GM23338 (cell line): ENCODE measurements at places on chromosomes 11 and 22. TPM values are rescaled to one million over a fixed set of nuclear protein-coding genes. Genes with fewer than 3 reads are reported as not detected.

BTBD18 gene
- 0.08 TPM in 1 of 2 replicates, not detected in the other for total RNA-seq

SPDYC gene
- not detected in 2 replicates for total RNA-seq

FGF19 gene
- 27.4 and 36.1 TPM in 2 replicates for total RNA-seq

EMID1 gene
- total RNA-seq = 13.2 and 13.4 TPM in 2 replicates

GRCh38 chr22:33299245-33299956 is 241.2 kb upstream of the SYN3 start:
- no peak for DNase-seq

DNA sequence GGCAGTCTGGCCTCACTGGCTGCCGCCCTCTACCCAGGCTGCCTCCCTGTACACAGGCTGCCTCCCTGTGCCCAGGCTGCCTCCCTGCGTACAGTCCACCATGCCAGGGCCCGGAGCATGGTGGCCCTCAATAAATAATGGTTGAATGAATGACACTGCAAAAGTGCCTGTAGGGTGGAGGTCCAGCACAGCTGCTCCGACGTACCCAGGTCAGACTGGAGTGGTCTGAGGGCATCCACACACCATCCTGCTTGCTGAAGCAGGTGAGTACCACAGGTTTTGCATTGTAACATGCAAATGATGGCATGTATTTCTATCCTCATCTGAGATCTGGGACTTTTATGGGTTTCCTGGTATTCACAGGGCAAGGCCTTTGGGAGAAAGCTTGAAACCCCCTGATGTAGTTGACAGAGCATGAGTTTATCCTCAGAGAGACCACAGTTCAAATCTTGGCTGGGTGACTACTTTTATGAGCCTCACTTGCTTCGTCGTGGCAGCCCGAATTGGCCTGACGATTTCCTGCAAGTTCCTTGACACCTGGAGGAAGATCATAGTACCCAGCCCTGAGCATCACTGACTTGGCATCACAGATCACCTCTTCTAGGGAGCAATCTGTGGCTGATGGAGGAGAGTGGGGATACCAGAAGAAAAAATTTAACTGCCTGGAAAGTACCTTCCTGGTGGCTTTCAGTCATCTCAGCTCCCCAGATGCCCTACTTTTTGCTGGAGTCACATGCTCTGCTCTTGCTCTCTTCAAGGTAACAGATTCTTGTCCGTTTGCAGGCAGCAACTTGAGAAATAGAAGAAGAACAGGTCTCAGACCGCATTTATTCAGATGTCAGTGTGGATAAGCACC is 16.0 kb upstream of the CYB5R3 start:
- DNase-seq = no peak

DNA sequence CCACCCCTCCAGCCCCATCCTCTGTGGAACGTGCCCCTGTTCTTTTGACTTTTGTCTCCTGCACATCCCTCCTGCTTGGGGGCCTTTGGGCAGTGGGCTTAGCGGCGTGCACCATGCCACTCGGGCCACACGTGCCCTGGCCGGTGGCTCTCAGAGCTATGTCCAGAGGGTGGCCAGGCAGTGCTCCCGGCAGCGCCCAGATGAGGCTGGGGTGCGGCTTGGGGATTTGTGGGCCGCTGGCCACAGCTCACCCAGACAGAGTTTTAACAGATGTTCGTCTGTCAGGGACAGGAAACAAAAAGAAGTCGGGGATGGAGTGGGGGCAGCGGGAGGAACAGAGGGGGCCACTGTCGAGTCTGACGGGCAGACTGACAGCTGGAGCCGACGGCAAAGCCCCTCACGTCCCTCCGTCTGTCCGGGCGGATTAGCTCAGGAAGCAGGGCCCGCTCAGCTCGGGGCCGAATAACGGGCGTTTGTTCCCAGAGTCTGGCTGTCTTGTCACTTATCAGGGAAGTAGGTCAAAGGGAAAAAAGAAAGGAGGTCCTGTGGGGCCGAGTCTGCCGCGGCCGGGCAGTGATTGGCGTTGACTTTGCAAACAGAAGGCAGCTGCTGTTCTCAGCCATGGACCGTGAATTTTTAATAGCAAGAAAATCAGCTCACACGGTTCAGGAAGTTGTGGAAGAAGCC is 61.6 kb downstream of the LRP5 start:
- no peak for DNase-seq

- no peak for DNase-seq
Measured at GRCh38 chr11:66874232-66874631, 17.4 kb downstream of the LRFN4 start.

DNA sequence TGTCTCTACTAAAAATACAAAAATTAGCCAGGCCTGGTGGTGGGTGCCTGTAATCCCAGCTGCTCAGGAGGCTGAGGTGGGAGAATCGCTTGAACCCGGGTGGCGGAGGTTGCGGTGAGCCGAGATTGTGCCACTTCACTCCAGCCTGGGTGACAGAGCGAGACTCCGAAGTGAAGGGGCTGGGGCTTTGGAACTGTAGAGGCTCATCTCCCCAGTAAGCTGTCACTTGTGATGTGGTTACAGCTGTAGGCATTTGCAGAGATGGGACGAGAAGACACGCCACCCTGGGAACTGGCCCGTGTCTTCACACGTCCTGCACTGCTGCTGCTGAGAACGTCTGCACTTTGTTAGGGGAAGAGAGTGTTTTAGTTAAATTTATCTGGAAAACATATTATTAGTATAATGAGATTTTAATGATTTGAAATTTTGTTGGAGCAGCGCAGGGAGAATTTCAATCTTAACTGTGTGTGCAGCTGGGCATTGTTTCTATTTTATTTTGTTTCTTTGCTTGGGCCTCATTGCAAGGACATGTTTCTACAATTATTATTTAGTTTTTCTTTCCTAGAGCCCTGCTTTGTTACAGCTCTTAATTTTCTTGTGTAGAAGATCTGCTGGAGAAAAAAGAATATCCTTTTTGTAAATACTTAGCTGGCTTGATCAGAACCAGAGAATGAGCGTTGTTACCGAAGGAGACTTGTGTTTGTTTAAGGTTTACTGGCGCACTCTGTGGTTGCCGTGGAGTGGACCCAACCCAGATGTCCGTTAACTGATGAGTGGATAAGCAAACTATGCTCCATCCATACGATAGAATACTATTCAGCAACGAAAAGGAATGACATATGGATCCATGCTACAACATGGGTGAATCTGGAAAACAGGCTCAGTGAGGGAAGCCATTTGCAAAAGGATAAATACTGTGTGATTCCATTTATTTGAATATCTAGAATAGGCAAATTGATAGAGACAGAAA is 18.4 kb downstream of the PARVB start:
- DNase-seq = no peak

DNA sequence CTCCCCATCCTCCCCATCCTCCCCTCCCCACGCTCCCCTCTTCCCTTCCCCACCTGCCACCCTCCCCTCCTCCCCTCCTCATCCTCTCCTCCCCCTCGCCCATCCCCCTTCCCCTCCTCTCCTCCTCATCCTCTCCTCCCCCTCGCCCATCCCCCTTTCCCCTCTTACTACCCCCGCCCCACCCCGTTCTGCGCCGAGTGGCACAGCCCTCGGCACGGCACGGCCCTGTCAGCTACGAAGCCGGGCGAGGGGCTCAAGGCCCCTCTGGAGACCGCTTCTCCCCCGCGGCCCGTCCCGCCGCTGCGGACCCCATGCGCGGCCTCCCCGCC is 449.9 kb downstream of the OPCML start:
- DNase-seq = peak; percentile 92

DNA sequence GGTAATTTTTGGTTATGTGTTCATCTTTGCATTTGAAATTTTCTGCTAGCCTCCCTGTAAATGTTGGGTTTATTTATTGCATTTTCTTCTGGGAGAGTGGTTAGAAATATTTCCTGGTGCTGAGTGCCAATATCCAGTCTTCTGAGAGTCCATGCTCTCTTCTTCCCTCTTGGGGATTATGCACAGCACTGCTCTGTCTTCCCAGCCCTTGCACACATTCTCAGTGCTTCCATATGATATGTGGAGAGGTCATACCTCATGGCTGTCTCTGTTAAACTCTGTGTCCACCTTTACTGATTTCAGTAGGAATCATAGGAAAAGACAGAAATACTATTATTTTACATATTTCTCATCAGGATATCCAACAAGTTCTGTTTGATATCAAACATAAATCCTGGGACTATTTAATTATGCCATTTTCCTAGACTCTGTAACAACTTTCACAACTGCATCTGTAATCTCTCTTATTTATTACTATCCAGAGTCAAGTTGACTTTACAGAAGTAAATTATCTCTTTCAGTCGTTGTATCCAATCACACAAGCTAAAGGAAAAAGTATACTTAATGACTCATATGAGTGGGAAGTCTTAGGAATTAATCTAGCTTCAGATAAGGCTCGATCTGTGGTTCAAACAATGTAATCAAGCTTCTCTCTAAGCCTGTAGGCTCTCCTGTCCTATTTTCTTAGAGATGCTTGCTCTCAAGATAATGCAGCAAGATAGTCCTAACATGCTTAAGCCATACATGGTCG is 2.7 kb upstream of the NXPE1 start:
- no peak for DNase-seq

- DNase-seq = peak; percentile 78
Measured at GRCh38 chr11:120061761-120062560, 76.0 kb downstream of the TRIM29 start.

GRCh38 chr11:92670308-92670890 is 299.1 kb upstream of the MTNR1B start:
- DNase-seq = peak; percentile 29

GRCh38 chr11:1227551-1228100 is 4.8 kb downstream of the MUC5B start:
- no peak for DNase-seq

DNA sequence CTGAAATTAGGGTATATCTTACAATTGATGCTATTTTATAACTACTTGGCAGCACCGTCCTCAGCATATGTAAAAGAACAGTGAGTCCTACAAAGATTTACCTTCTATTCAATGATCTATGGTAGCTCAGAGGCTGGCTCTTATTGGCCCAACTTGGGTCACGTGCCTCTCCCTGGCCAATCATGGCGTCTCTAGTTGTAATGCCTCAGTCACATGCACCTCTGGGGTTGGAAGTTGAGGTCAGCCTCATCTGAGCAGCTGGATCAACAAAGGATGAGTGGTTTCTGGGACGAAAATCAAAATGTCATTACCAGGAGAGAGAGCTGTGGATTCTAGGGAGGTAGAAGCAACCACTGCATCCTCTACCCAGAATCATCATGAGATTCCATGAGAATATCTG is 22.9 kb upstream of the ASPHD2 start:
- peak; percentile 20 for DNase-seq
